Thyroid gland (tissue), 4 donors: ENCODE measurements at places on chromosomes 11 and 22. TPM values are rescaled to one million over a fixed set of nuclear protein-coding genes. Genes with fewer than 3 reads are reported as not detected.

The RIC8A gene
- total RNA-seq: 88.5 TPM

The CD82 gene
- 24.0 TPM for total RNA-seq

The MFRP gene
- total RNA-seq: not detected

The RASD2 gene
- 1.3 TPM for total RNA-seq

The MTMR3 gene
- 101 TPM for total RNA-seq

The SLC22A6 gene
- not detected for total RNA-seq

The LRRC55 gene
- 0.29 TPM for total RNA-seq

The KCNJ11 gene
- total RNA-seq: 7.3 TPM
